Osteocyte (in vitro differentiated cells): ENCODE measurements at places on chromosomes 2 and 18. TPM values are rescaled to one million over a fixed set of nuclear protein-coding genes. Genes with fewer than 3 reads are reported as not detected.

DNA sequence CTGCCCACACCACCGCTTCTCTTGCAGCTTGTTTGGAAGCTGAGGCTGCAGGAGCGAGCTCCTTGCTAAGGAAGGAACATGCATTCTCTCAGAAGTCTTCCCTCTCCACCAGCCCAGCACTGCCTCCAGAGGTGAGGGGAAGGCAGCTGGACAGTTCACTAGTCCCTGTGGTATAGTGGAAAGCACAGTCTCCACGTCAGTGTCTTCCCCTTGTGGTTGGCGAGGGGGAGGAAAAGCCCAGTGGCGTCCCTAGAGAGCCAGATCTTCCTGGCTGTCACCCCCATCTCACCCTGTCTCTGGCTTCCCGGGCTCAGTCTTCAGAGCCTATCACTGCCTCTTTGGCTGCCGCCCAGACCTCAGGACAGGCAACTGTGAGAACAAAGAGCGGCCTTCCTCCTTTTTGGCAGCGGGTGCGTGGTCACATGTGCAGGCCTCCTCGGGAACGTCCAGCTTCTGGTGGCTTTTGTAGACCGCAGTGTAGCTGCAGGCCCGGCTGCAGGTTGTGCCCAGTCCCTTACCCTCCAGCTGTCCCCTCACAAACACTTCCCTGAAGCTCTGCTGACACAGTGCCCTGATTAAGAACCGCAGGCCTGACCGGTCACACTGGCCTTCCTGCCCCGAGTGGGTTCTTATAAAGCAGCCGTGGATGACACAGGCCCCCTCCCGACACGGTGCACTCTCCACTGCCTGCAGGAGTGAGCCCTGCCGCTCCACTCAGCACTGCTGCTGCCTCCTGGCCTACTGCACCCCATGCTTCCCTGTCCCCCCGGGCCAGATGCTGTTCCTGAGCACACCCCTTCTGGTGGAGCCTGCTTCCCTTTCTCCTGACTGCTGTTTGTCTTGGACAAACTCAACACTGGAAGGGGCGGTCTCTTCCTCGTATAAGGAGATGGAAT lies 90.9 kb downstream of the RNF144A start:
- H3K4me1 ChIP-seq = peaks cover 31% of the 10 kb centered on the region
- H3K36me3 ChIP-seq = no peaks in the 10 kb centered on the region

Gene HES6
- total RNA-seq = 6.2 and 6.5 TPM in 2 replicates

Gene ZNF385B
- 0.13 and 0.16 TPM in 2 replicates for total RNA-seq

- DNase-seq = no peak
- H3K36me3 ChIP-seq = peaks cover 3% of the 10 kb centered on the region
- peaks cover 13% of the 10 kb centered on the region for H3K4me1 ChIP-seq
- H3K27ac ChIP-seq = no peak overlapping the region
- no peak overlapping the region for H3K4me3 ChIP-seq
Observed at GRCh38 chr18:79684787-79685186, 5.2 kb downstream of the CTDP1 start.

Gene HAUS1
- 37.0 and 37.3 TPM in 2 replicates for total RNA-seq
